NCI-H460 (cell line): ENCODE measurements at places on chromosomes 12 and 14. TPM values are rescaled to one million over a fixed set of nuclear protein-coding genes. Genes with fewer than 3 reads are reported as not detected.

DNA sequence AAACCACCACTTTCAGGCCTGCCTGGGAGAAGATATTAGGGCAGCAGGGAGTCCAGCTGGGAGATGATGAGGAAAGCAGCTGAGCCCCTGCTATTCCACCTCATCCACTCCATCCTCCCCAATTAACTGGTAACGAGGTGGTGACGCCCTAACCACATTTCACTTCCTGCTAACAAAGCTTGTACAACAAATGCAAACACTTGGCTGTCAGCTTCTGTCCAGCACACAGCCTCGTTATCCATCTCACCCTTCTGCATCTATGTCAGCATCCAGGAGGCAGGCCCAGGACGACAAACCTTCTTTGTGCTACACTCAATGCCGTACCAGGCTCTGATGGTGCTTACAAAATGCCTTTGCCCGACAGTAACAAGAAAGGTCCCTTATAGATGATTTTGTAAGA, 225.4 kb downstream of the APAF1 start:
- no peak for DNase-seq

GRCh38 chr14:53509276-53510244, 356.4 kb upstream of the DDHD1 start:
- DNase-seq, result no peak

CFAP54 gene
- 0.20 and 0.72 TPM in 2 replicates for total RNA-seq

GRCh38 chr14:49617852-49618519, 2.4 kb downstream of the RPL36AL start:
- DNase-seq, result no peak

DNA sequence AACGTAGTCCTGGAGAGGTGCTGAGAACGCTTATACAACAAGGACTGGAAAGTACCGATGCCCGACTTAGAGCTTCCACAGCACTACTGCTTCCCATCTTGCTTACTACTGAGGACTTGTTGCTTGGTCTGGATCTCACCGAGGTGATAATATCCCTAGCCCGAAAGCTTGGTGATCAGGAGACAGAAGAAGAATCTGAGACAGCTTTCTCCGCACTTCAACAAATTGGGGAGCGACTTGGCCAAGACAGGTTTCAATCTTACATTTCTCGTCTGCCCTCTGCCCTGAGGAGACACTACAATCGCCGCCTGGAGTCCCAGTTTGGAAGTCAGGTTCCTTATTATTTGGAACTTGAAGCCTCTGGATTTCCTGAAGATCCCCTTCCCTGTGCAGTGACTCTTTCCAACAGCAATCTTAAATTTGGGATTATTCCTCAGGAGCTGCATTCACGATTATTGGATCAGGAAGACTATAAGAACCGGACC, 1.1 kb downstream of the TOGARAM1 start:
- DNase-seq, result no peak

GRCh38 chr12:106147956-106148355, 9.2 kb upstream of the NUAK1 start:
- no peak for DNase-seq

- peak; percentile 28 for DNase-seq
Observed at GRCh38 chr12:114625294-114625851, 58.6 kb downstream of the TBX3 start.

- no peak for DNase-seq
Observed at GRCh38 chr14:56900726-56901125, 90.4 kb upstream of the OTX2 start.

SLC5A8 gene
- total RNA-seq, result not detected in 2 replicates
